Lung microvascular endothelial cell (primary cell): ENCODE measurements at places on chromosomes 4 and X.

- no peak for DNase-seq
Measured at GRCh38 chr4:138796761-138797160, 218.8 kb upstream of the NOCT start.

- no peak for DNase-seq
Measured at GRCh38 chr4:7978489-7978888, 38.8 kb upstream of the AFAP1 start.

GRCh38 chr4:1793940-1794808 lies 1.1 kb downstream of the FGFR3 start:
- peak; percentile 21 for DNase-seq

DNA sequence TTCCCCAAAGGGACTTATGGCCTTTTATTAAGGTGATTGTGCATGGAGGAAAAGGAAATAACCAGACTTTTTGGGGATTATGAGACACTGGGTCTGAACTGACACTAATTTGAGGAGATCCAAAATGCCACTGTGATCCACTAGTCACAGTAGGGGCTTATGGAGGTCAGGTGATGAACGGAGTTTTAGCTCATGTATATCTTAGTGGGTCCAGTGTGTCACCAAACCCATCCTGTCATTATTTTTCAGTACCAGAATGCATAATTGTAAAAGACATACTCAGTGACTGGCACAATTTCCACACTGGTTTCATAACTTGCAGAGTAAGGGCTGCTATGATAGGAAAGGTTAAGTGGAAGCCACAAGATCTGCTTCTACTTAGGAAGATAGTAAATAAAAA lies 131.3 kb downstream of the RTL3 start:
- no peak for DNase-seq

DNA sequence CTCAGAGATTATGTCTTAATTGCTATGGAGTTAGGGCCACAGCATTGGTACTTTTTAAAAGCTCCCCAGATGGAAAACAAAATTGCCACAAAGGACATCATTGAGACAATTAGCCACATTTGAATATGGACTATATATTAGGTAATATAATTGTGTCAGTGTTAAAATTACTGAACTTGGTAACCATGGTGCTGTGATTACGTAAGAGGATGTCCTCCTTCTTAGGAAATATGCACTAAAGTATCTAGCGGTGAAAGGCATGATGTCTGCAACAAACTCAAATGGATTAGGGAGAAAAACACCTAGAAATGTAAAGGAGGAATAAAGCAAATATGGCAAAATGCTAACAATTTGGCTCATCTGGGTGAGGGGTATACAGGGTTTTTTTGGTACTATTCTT lies 89.9 kb upstream of the PAK3 start:
- no peak for DNase-seq

- DNase-seq: no peak
Measured at GRCh38 chrX:41542536-41542935, 95.4 kb downstream of the NYX start.

GRCh38 chr4:90757534-90758060 lies 630.4 kb downstream of the CCSER1 start:
- no peak for DNase-seq

GRCh38 chrX:143894938-143895337 lies 11.1 kb downstream of the UBE2NL start:
- DNase-seq: no peak

GRCh38 chrX:13099121-13099520 lies 54.7 kb upstream of the FAM9C start:
- peak; percentile 44 for DNase-seq

- DNase-seq: no peak
Measured at GRCh38 chrX:36336751-36337150, 417.2 kb downstream of the CFAP47 start.

GRCh38 chr4:149897783-149898182 lies 82.1 kb upstream of the IQCM start:
- peak; percentile 32 for DNase-seq

- DNase-seq: no peak
Measured at GRCh38 chrX:115504167-115504566, 56.8 kb upstream of the PLS3 start.

DNA sequence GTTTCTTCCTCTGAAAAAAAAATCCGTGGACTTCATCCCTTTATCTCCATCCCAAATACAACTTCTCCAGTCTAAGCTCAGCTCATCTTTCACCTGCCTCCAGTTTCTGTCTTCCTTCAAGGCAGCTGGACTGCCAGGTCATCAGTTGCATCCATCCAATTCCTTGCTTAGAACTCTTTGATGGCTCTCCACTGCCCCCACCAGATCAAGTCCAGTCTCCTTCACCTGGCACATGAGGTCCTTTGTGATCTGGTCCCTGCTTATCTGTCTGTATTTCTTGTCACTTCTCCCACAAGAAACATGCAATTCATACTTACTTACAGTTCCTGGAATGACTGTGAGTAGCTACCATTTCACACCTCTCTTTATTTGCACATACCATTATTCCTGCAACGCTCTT lies 33.8 kb downstream of the OTUD6A start:
- peak; percentile 62 for DNase-seq

DNA sequence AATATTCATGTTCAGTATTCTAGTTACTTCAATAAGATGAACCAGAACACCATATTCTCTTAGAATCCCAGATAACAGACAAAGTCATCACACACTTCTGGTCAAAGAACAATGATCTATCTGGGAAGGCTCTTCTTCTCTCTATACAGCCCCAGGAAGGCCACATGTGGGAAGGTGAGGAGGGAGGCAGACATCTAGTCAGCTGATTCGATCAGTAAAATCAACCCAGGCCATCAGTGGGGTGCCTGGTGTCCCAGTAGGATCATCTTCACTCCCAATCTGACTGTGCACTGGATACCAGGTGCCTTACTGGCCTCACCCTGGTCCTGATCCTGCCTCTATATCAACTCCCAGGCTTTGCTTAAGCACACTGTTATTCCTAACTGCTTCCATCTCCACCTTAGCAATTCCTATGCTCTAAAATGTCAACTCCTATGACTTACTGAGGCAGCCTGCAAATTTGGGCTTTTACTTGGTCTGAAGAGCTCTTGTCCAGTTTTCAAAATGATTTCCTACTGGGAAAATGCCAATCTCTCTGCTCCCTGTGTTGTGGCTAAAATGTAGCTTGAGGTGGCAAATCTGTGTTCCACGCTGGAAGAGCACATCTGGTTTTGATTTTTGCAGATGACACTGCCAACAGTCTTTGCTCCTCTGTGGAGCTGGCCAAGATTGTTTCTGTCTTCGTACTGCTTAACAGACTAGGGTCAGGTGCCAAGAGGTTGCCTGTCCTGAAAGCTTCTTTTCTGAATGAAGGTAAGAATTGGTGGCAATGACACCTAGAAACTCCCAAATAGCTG lies 128.7 kb downstream of the MGST2 start:
- DNase-seq: no peak

DNA sequence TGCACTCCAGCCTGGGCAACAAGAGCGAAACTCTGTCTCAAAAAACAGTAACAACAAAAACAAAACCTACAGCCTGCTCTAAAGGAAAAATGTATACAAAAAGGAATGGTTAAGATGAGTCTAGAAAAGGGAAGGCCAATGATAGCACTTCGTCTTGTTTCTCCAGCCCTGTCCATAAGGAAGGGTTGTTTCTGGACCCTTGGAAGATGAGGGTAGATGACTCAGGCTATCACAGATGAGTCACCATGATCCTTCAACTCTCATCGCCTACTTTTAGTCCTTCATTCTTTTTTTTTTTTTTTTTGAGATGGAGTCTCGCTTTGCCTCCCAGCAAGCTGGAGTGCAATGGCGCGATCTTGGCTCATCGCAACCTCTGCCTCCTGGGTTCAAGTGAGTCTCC lies 8.8 kb downstream of the PLA2G12A start:
- no peak for DNase-seq

GRCh38 chr4:118254368-118254767 lies 98.4 kb downstream of the PRSS12 start:
- DNase-seq: no peak

DNA sequence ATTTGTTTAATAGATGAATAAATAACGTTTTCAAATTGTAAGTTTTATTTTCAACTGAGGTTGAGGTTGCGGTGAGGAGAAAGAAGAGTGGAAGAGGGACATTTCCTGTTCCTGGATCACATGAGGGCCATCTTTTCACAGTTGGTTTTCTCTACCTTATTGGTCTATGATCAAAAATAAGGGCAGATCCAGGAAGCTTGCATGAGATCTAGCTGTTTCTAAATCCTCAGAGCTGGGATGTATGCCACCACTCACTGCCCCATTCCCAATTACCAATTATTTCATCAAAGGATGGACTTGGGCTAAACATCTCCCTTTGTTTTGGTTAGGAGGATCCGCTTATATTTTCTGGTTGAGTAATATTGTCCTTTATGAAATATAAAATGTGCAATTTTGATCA lies 104.8 kb upstream of the TLL1 start:
- DNase-seq: no peak

DNA sequence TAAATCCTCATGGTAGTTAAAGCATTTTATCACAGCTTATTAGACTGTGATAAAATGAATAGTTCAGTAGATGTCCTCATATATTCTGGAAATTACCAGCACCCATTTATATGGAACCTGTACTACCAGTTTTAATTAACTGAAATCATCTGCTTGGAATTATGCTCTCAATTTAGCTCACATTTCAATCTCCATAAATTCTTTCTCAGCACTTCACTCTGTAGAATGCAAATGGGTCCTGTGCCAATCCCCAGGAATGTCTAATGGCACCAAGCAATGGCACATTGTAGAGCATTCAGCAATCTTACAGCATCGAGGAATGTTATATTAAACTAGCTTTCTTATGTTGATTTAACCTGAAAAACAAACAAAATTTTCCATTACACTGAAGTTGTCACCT lies 355.1 kb downstream of the PDHA2 start:
- DNase-seq: no peak

DNA sequence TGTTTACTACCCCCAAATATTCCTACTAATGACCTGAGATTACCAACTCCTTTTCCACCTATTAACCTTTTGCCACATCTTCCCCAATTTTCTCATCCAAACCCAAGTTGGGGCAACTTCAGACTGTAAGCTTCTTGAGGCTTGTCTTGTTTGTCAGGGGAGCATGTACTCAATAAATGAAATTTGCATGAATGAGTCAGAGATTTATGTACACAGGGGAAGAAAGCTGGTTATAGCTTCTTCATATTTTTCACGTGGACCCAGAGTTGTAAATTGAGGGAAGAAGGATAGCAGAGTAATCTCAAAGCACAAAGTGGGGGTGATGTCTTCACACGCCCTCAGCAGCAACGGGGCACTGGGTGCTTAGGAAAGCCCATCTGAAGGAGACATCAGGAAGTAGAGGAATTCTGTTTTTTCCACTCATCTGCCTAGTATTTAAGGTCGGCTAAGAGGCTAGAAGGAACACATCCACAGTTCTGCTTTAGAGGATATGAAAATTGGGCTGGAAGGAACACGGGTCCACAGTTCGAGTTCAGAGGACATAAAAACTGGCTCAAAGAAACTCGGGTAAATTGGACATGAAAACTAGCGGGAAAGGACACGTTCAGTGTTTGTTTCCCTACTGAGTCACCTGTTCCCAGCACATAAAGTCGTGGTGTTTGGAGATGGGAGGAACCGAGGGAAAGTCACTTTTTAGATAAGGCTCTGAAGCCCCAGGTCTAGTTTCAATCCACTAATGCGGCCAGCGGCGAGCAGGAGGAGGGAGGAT lies 696 bp upstream of the CA5B start:
- DNase-seq: peak; percentile 12

DNA sequence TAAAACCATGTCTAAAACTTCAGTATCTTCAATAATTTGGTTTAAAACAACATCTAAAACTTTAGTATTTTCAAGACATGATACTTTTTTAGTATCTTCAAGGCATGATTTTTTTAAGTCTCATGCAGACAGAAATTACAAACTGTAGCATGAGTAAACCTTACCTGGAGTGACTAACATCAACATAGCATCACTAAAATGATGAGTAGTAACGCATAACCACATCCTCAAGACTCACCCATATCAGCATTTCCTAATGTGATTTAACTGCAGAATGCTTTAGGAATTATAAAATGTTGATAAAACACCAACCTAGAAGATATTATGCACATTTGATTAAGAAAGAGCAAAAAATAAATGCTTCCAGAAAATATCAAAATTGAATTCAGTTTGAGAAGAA lies 19.7 kb upstream of the EDNRA start:
- DNase-seq: no peak

DNA sequence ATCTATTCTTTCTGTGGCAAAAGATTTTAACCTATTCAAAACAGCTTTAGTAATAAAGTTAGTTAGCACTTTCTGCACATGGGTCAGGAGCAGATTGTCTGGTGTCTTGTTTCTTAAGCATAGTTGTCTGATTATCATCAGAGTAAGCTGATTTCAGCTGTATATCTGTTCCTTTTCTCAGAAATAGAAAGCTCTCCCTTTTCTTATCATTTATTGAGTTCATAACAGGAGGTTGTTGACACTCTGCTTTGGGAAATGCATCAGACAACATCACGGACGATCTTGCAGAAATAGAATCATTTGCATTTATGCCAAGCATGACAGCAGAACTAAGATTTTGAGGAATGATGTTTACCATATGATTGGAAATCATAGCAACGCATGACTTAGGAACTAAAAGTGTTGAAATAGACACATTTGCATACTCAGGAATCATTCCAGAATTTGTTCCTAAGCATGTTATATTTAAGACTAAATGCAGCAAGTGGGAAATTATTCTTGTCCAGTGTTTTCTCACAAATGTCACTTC lies 66.7 kb downstream of the RBMX2 start:
- DNase-seq: no peak

GRCh38 chr4:41683326-41683725 lies 65.2 kb downstream of the PHOX2B start:
- DNase-seq: no peak

DNA sequence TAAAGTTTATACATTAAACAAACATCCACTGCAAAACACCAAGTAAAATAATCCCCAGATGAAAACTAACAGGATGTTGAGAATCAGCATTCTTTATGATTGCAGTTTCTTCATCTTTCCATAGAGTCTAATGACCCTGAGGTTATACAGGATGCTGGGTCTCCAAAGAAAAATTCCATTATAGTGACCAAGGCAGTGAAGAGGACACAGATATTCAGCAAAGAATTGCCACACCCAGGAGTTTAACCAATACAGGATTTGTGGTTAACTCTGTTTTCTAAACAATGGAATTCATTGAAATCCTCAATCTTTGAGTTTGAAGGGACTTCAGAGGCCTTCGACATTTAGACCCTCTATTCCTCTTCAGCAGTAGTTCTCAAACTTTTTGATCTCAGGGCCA lies 76.2 kb upstream of the ESX1 start:
- DNase-seq: no peak

DNA sequence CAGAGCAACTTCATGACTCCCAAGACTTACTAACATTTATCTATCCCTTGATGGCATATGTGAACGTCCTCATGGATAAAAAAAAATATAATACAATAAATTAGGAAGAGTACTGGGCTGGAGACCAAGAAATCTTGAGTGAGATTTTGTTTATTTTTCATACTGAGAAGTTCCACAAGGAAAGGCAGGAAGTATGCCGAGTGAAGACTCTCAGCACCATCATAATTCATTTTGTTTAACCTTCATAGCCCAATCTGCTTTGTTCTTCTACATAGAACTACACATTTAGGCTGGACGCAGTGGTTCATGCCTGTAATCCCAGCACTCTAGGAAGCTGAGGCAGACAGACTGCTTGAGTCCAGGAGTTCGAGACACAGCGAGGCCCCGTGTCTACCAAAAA lies 198.3 kb downstream of the NSUN7 start:
- DNase-seq: no peak

GRCh38 chr4:13529128-13529919 lies 15.0 kb downstream of the NKX3-2 start:
- DNase-seq: no peak

GRCh38 chr4:73648478-73648877 lies 28.2 kb upstream of the RASSF6 start:
- DNase-seq: no peak

GRCh38 chrX:84168574-84168973 lies 19.4 kb downstream of the RPS6KA6 start:
- no peak for DNase-seq
